WERI-Rb-1 (cell line): ENCODE measurements at places on chromosomes 3 and 15.

DNA sequence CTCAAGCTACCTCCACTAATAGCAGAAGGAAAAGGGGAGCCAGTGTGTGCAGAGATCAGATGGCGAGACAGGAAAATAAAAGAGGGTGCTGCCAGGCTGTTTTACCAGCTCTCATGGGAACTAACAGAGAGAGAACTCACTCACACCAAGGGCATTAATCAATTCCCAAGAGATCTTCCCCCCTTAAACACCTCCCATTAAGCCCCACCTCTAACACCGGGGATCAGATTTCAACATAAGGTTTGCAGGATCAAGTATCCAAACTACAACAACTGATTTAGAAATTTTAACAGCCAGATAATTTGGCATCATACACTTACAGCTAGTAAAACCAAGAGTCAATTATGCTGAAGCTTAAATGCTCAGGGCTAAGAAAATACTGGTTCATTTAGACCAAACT, 18.9 kb downstream of the CD200 start:
- DNase-seq = no peak

- no peak for DNase-seq
These were observed 185.3 kb downstream of the CFAP20DC start for GRCh38 chr3:58864480-58864879.

DNA sequence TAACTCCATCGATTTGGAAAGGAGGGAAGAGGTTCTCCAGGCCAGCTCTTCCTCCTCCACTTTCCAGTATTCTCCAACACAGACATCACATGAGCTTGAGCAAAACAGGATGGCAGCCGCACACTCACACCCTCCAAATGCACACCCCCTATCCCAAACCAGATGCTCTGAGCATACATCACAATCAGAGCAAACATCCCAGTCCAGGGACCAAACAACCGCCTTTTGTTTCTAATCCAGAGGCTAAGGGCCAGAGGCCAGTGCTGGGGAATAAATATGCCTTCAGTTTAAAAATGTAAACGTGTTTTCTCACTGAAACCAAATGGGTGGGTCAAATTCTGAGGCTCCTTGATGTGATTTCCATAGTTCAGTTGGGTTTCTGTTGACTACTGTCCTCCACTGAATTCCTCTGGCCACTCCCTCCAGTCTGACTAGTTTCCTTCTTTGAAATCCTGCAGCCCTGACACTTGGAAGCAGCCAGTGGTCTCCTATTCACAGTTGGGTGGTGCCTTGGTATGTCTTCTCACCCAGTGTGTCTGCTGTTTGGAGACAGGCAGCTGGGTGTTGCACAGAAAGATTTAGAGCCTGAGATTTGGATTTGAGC, 19.2 kb upstream of the MFGE8 start:
- no peak for DNase-seq

GRCh38 chr15:95168951-95169431, 937.6 kb downstream of the MCTP2 start:
- no peak for DNase-seq
